SJCRH30 (cell line): ENCODE measurements at places on chromosomes 12 and 14. TPM values are rescaled to one million over a fixed set of nuclear protein-coding genes. Genes with fewer than 3 reads are reported as not detected.

DNA sequence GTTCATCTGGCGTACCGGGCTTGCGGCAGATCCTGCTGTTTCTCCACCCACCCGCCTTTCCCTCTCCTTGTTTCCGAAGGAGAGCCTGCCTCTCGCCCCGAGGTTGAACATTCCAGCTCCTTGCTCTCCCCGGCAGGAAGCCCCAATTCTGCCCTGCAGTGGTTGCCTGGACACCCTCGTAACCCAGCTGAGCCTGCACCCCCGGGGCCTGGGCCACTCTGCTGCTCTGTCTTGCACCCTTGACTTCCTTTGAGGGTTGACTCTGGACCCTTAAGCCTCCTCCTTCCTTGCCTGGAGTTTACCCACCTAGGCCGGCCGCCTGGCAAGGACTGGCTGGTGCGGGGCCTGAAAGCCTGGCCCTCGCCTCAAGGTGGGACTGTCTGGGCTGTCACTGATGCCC, 25.8 kb upstream of the NCOR2 start:
- no peak for DNase-seq

- DNase-seq, result no peak
These were observed 58.3 kb downstream of the PELI2 start for GRCh38 chr14:56176530-56176929.

PROX2 gene
- not detected in 2 replicates for total RNA-seq

- no peak for DNase-seq
These were observed 46.9 kb downstream of the DLK1 start for GRCh38 chr14:100773331-100774163.

- no peak for DNase-seq
These were observed 22.2 kb upstream of the TCL1B start for GRCh38 chr14:95664066-95664465.

CLEC7A gene
- total RNA-seq, result not detected in 2 replicates

- peak; percentile 37 for DNase-seq
These were observed 1.6 kb downstream of the PHLDA1 start for GRCh38 chr12:76029982-76030340.

- DNase-seq, result no peak
These were observed 279.9 kb upstream of the FAR2 start for GRCh38 chr12:28869197-28869596.

DNA sequence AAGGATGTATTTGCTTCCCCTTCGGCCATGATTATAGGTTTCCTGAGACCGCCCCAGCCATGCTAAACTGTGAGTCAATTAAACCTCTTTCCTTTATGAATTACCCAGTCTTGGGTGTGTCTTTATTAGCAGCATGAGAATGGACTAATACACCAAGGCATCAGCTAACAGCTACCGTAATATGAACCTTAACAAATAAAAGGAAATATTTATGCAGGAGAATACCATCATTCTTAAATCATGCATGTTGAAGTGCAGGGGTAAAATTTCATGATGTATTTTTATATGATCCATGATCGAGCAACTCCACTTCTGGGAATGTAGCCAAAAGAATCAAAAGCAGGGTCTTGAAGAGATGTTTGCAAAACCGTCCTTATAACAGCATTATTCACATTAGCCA, 379.0 kb downstream of the NPAS3 start:
- no peak for DNase-seq

GRCh38 chr12:72815421-72815820, 543.3 kb downstream of the TRHDE start:
- DNase-seq, result no peak

- no peak for DNase-seq
These were observed 73.5 kb upstream of the ARHGAP5 start for GRCh38 chr14:32003585-32003984.

DNA sequence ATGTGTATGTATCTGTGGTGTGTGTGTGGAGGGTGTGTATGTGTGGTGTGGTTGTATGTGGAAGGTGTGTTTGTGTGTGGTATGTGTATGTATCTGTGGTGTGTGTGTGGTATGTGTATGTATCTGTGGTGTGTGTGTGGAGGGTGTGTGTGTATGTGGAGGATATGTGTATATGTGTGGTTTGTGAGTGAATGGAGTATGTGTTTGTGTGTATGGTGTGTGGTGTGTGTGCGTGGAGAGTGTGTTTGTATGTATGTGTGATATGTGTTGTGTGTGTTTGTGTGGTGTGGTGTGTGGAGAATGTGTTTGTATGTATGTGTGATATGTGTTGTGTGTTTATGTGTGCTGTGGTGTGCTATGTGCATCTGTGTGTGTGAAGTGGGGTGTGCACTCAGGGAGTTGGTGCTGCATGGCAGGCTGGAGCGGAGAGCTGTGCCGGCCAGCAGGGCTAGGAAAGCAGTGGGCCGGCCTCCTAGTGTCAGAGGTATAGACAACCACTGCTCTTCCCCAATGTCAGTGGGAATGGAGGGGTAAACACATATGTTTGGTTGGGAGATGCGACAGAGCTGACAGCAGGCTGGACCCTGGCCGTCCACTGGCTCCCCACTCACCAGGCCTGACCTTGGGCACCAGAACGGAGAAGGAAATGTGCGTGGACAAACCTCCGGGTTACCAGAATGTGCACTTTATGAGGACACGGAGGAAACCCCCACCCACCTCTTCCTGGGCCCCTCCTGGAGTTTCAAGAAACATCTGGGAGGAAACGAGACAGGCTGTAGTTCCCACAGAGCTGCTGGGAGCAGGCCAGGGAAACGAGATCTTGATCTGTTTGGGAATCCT, 60.7 kb downstream of the CLMN start:
- DNase-seq, result peak; percentile 25

IFI27 gene
- 0.55 and 0.81 TPM in 2 replicates for total RNA-seq

- DNase-seq, result no peak
These were observed 5.3 kb upstream of the HNF1A start for GRCh38 chr12:120972870-120973543.

GRCh38 chr12:5268424-5269210, 163.3 kb upstream of the NTF3 start:
- DNase-seq, result no peak

DNA sequence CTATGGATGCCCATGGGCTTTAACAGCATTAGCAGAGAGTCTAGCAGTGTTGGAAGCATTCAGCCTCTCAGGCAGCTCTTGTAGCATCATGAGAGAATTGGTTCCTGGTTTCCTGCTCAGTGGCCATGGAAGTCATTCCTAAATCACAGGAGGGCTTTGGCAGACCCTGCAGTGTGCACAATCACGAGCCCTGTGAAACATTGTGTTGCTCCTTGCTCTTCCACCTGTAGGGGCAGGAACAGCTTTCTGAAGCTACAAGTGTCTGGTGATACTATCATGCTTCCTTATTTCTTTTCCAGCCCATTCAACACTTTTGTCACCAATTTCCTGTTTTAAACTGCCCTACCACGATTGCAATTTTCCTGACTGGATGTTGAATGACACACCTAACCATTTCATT, 402.2 kb upstream of the USP15 start:
- no peak for DNase-seq

DNA sequence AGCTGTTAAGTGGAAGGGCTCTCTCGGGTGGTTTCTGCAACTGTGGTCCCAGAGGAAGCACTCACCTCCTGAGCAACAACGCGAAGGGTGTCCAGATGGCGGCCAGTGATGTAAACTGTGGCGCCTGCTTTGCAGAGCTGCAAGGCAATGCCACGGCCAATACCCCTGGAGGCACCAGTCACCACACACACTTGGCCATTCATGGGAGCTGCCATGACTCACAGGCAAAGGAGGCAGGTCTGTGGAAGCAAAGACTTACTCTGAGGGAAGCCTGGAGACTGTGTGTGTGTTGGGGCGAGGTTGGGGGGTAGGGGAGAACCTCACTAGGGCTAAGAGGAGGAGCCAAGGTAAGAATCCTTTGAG, 707 bp downstream of the DHRS1 start:
- peak; percentile 26 for DNase-seq

MEG3 gene
- total RNA-seq, result 241 and 419 TPM in 2 replicates

GRCh38 chr12:64780531-64781279, 21.5 kb upstream of the GNS start:
- DNase-seq, result peak; percentile 34

DNA sequence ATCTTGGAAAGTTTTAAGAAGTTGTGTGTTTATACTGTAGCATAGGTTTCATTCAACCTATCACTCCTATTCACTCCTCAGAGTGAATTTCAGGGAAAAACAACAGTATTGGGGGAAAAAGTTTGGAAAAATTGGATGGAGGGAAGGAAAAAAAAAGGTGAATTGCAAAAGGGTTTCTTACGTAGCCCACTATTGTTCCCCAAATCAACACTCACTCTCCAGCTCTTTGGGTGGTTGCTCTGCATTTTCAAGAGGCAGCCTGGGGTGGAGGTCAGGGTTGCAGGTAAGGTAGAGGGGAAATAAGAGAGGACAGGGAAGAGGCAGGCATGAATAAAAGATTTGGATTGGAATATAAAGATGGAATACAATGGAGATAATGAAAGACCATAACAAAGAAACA, 42.3 kb downstream of the BORCS5 start:
- DNase-seq, result no peak

DNA sequence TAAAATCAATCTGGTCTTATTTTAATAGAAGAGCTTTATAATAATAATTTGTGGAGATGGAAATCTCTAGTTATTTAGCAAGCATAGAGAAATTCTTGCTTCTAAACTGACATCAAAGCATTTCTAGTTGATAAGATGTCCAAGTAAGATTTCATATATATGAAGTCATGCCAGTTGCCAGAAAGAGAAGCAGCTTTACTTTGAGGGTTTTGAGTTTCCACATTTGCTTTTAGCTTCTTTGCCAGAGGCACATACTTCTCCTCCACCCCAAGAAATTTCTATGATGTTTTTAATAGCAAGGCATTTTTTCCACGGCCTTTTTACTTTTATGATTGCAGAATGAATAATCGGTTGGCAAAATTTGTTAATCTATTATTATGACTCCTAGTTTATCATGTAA, 24.2 kb upstream of the YAF2 start:
- no peak for DNase-seq

- DNase-seq, result no peak
These were observed 254.0 kb upstream of the ATP2B1 start for GRCh38 chr12:89962648-89963047.

DNA sequence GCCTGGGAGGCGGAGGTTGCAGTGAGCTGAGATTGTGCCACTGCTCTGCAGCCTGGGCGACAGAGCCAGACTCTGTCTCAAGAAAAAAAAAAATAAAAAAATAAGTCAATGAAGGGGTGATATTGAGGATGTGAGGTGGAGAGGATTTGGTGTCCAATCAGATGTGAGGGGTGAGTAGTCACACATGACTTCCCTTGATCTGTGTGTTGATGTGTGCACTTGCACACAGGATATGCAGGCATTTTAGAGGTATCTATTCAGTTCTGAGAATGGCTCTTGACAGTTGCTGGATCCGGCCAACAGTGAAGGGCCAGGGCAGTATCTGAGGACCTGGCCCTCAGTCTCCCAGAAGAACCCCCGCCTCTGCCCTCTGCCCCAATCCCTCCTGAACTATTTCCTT, 7.8 kb upstream of the SP7 start:
- no peak for DNase-seq

ANG gene
- total RNA-seq, result 0.49 and 0.79 TPM in 2 replicates

AP1G2 gene
- total RNA-seq, result not detected in 2 replicates

DNA sequence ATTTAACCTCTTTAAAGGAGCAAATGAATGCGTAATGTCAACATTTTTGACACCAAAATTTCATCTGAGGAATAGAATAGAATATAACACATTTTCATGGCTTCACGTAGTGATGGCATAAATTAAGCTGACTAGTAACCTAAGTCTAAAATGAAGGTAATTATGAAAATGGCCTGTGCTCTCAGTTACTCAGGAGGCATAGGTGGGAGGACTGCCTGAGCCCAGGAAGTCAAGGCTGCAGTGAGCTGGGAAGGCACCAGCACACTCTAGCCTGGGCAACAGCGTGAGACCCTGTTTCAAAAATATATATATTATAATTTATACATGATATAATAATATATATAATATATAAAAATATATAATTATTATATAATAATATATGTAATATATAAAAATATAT, 383.2 kb upstream of the ATP2B1 start:
- no peak for DNase-seq

DNA sequence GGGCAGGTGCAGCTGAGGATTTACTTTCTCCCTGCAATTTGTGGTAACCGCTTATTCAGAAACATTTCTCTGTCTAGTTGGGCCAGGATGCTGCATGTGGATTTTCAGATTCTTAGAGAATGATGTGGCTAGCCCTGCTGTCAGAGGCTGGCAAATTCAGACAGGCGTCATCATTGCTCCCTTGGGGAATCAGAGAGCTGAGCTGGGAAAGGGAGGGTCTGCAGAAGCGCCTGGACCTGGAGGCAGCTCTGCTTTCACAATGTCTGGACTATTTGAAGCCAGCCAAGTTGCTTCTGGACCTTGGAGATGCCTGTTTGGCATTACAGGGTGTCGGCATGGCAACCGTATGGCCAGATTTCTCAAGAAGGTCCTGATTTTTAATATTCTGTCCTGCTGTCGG, 3.4 kb downstream of the GALNT16 start:
- peak; percentile 34 for DNase-seq

MORN3 gene
- 0.68 and 0.75 TPM in 2 replicates for total RNA-seq

ABCB9 gene
- total RNA-seq, result 5.9 and 7.1 TPM in 2 replicates

FGD6 gene
- 9.2 and 10.7 TPM in 2 replicates for total RNA-seq

GRCh38 chr14:47826809-47827208, 151.4 kb upstream of the MDGA2 start:
- DNase-seq, result peak; percentile 5

GRCh38 chr12:42059127-42059526, 85.5 kb downstream of the GXYLT1 start:
- no peak for DNase-seq

C12orf56 gene
- total RNA-seq, result not detected in 2 replicates

- DNase-seq, result peak; percentile 54
These were observed 48.5 kb downstream of the BBS10 start for GRCh38 chr12:76299536-76300296.

DNA sequence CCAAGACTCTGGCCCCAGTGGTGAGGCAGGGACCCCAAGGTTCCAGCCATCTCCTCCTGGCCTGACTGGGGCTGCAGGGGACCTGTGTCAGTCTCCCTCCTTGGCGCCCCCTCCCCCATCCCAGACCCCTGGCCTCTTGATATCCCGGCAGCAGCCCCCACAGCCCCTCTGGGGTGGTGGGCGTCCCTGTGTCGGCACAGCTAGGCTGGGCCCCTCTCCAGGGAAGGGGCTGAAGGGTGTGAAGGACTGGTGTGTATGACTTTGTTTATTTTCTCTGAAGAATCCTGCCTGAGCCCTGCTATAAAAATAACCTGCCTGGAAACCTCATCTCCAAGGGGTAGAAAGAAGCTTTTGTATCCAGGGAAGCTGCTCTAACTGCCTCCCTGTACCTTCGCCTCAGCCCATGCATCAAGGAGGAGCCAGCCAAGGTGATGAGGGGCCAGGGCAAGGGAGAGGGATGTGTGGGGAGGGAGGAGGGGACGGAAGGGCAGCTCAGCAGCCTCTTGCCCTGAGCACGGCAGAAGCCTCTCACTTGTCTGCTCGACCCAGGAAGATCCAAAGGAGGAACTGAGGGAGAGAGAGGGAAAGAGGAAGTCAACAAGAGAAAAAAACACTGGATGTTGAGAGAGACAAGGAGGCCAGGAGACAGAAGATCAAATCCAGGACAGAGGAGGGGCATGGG, 25.4 kb upstream of the COL2A1 start:
- DNase-seq, result peak; percentile 39
